ENCODE measurements at places on chromosomes 3 and 15.

DNA sequence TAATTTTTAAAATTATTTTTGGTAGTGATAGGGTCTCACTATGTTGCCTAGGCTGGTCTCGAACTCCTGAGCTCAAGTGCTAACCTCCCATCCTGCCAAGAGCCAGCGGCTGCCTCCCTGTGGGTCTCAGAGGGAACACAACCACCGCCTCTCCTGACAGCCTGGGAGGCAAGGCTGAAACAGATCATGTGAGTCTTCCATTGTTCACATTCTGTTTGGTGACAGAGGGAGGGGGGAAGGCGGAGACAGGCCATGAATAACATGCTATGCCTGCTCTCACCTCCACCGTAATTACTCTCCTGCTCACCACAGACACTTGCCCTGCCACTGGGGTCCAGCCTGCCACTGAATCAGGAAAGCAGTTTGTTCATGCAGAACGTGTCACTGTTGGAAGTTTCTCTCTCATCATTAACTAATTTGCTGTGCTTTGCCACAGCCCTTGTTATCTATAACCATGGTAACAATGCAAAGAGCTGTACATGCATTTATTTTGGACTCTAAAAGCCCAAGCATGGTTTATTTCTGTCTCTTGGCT lies 78.4 kb upstream of the RASGRF1 start:
- DNase-seq: no peak

DNA sequence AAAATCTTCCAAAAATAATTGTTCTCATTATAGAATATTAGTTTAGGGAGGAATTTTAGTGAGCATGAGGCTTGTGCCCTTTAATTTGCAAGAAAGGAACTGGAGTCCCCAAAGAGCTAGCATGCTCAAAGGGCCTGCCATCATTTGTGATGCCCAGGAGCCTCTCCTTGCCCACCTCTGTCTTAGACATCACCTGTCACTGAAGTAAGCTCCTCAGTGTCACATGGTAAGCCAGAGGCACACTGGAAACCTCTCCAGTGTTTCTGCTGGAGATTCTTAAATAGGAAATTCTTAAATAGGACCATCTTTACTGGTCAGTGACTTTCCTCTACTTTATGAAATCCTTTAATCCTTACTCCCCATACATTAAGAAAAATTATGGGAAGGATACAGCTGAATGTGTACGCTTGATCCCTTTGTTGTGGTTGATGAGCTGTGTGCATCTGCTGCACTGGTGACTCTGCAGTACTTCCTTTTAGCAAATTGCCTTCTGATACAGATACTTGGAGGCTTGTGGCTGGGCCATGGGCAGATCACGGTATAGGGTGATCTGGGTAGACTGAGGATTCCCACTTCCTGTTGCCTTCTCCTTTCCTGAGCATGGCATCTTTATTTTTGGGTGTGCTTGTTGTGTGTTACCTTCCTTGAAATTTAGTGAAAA lies 197.4 kb downstream of the KLHL25 start:
- DNase-seq: no peak

GRCh38 chr3:173501931-173502489 lies 104.5 kb downstream of the NLGN1 start:
- DNase-seq: no peak

DNA sequence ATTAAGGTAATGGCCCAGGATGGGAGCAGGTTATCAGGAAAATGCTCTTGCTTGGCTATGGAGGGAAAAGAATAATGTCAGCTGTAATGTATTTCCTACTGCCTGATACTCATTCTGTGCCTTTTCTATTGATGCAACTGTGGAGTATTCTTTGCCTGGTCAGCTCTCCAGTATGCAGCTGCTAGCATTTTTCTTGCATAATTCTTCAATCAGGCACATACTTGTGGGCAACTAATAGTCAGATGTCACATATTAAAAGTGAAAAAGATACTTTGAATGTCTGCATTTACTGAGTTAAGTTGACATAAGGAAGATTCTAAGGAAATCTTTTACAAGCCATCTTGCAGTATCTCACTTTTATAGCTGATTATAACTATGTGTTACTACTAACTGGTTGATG lies 29.5 kb downstream of the CD80 start:
- no peak for DNase-seq

DNA sequence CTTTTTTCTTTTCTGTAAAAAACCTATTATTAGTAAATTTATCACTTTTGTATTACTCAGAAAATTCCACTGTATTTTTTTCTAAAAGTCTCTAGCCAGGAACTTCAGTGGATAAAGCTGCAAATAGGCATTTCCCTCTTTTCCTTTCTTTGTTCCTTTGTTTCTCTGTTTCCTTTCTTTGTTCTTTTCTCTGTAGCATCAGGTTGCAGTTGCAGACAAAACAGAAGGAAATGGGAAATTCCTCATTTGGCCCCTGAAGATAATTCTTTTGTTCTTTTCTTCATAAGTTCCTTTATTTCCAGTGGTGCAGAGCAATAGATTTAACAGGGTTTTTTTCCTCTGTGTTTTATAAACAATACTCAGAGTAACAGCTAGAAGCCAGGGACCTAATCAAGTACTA lies 416.5 kb downstream of the TBL1XR1 start:
- no peak for DNase-seq

- DNase-seq: no peak
Measured at GRCh38 chr3:134327594-134327975, 46.7 kb downstream of the AMOTL2 start.

- no peak for DNase-seq
Measured at GRCh38 chr3:180617049-180617448, 15.1 kb downstream of the TTC14 start.

DNA sequence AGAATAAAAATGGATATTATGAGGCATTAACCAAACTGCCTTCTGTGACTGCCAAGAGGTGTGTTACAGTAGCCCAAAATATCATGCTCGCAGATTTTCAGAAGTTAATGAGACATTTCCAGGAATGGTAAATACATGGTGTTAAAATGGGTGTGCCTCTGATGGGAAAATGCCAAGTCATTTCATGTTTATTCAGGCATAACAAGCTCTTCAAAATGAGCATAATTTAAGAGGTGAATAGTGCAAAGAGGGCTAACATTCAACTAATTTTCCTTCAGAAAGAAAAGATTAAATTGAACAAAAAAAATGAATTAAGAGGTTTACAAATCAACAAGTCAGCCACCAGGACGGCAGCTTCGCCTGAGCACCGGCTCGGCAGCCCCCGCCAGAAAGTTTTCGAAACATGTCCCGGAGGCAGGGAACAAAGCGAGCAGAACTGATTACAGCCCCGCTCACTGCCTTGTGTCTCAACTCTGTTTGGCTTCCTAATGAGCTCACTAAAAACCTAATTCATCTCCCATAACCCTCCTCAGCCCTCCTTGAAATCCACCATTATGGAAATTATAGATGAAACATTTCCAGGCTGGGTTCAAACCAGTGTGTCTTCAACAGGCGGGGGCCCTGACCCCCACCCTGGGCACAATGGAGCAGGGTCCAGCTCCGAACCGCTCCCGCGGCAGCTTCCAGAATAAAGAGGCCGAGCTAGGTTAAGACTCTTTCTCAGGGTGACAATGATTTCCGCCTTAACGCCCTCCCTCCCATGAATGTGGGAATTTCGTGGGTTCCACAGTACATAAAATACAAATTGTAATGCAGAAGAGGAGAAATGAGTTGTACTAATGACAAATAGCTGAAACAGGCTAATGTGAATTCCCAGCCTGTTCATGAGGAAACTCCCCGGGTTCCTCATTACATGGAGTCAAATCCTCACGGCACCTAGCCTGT lies 43.9 kb downstream of the MEIS2 start:
- DNase-seq: no peak

DNA sequence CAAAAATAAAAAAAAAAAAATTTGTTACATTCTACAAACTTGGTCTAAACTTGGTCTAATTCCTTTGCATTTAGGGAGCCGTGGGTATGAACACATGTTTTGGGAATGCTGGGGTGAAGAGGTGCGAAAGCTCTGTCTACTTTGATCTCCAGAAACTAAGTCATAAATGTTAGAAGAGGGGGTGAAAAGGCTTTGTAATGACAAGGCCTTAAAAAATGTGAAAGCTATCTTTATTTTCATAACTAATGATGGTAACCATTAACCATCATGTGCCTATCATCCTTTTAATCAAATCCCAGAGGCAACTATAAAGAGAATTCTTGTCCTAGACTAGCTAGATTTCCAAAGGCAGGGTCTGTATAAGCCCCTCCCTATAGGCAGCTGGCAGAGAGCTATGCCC lies 60.9 kb downstream of the PRICKLE2 start:
- no peak for DNase-seq

- no peak for DNase-seq
Measured at GRCh38 chr15:39624806-39625205, 43.9 kb downstream of the THBS1 start.

GRCh38 chr3:100640633-100641032 lies 31.2 kb downstream of the ADGRG7 start:
- DNase-seq: no peak

DNA sequence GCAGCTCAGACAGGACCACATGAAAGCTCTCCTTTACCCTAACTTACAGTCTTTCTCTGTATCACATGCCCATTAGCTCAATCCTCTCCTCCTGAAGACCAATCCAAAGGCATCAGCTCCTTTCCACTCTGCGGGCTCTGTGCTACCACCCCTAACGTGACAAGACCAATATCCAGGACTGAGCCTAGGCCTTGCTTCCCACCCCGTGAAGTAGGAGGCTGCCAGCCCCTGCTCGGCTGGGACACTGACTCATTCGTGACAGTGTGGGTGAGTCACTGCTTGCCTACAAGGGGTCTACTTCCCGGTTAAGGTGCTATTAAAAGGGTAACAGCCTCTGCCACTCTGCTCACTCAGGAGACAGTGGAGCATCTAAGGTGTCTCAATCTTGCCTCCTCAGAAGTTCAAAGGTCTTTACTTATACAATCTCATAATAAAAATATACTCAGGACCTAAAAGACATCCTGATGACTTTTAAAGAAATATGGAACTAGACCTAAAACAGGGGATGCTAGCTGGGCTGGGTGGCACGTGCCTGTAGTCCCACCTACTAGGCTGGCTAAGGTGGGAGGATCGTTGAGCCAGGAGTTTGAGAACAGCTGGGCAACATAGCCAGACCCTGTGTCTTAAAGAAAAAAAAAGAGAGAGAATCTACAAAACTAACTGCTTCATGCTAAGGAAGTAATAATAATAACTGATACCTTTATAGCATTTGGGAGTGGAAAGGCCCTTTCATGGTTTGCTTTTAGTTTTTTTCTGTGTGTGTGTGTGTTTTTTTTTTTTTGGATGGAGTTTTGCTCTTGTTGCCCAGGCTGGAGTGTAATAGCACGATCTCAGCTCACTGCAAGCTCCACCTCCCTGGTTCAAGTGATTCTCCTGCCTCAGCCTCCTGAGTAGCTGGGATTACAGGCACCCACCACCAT lies 55.0 kb downstream of the TMEM44 start:
- DNase-seq: no peak

DNA sequence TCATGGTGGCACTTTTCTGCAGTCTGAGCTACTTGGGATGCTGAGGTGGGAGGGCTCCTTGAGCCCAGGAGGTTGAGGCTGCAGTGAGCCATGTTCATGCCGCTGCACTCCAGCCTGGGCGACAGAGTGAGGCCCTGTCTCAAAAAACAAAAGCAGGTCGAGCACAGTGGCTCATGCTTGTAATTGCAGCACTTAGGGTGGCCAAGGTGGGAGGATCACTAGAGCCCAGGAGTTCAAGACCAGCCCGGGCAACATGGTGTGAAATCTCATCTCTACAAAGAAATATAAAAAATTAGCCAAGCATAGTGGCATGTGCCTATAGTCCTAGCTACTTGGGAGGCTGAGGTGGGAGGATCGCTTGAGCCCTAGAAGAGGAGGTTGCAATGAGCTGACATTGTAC lies 10.0 kb downstream of the UBAP1L start:
- no peak for DNase-seq

- no peak for DNase-seq
Measured at GRCh38 chr3:133058243-133058642, 20.1 kb downstream of the TMEM108 start.

GRCh38 chr15:95076678-95076990 lies 845.3 kb downstream of the MCTP2 start:
- DNase-seq: no peak

DNA sequence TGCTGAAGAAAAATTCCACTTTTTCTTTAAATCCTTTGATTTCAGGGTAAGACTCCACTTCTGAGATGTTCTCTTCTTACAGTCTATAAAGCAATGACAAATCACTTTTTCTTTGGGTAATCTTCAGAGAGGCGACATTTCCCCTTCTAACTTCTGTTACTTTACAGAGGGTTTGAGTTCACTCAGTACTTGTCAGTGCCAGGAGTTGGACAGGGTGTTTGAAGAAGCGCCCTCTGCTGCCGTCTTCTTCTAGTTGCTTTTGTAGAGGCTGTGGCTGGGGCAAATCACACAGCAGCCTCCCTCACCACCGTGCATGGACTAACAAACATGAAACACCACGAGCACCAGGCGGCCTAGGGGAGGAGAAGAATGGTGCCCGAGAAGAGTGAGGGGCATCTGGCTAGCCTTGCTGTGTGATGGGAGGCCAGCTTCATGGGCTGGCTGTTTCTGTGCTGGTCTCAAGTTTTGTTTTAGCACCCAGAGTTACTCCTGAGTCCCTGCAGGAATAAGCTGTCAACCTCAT lies at the start of gene CD80:
Gene CD80, minus strand, starts transcription at position 174 of the 523 bp plus-strand sequence. CDS start 1,886 bp downstream, outside the sequence.
- DNase-seq: no peak

DNA sequence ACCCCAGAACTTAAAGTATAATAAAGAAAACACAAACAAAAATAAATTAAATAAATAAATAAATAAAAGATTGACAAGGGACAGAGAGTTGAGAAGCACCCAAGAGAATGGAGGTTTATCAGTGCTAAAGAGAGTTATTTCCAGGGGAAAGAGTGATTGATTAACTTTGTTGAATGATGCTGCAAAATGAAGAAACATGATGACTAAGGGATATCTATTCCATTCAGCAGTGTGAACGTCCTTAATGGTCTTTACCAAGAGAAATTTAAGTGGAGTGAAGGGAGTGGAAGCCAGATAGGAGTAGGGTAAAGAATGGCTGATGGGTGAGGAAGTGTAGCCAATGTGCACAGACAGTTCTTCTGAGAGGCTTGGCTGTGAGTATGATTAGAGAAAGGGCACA lies 11.1 kb downstream of the REC114 start:
- no peak for DNase-seq

DNA sequence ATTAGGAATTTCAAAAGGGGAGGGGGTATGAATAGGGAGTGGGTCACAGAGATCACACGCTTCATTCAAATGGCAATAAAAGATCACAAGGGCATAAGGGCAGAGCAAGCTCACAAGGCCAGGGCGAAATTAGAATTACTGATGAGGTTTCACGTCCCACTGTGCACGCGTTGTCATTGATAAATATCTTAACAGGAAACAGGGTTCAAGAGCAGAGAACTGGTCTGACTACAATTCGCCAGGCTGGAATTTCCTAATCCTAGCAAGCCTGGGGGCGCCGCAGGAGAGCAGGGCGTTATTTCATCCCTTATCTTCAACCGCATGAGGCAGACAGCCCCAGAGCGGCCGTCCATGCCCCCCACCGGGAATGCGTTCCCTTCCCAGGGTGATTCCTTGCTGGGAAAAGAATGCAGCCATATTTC lies 18.1 kb upstream of the SMCO1 start:
- DNase-seq: no peak

DNA sequence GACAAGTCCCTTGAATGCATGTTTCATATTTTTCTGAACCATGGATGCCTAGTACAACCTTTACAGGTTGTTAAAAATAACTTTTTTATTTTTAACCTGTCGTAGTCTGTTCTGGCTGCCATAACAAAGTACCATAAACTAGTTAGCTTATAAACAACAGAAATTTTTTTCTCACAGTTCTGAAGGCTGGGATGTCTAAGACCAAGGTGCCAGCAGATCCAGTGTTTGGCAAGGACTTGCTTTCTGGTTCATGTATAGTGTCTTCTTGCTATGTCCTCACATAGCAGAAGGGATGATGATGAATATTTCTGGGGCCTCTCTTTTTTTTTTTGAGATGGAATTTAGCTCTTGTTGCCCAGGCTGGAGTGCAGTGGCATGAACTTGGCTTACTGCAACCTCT lies 23.0 kb upstream of the POLR2M start:
- no peak for DNase-seq
